ENCODE measurements at places on chromosomes 1 and 21. TPM values are rescaled to one million over a fixed set of nuclear protein-coding genes. Genes with fewer than 3 reads are reported as not detected.

The TMEM125 gene
- total RNA-seq = 0.71 TPM

The IFT25 gene
- 28.1 TPM for total RNA-seq

DNA sequence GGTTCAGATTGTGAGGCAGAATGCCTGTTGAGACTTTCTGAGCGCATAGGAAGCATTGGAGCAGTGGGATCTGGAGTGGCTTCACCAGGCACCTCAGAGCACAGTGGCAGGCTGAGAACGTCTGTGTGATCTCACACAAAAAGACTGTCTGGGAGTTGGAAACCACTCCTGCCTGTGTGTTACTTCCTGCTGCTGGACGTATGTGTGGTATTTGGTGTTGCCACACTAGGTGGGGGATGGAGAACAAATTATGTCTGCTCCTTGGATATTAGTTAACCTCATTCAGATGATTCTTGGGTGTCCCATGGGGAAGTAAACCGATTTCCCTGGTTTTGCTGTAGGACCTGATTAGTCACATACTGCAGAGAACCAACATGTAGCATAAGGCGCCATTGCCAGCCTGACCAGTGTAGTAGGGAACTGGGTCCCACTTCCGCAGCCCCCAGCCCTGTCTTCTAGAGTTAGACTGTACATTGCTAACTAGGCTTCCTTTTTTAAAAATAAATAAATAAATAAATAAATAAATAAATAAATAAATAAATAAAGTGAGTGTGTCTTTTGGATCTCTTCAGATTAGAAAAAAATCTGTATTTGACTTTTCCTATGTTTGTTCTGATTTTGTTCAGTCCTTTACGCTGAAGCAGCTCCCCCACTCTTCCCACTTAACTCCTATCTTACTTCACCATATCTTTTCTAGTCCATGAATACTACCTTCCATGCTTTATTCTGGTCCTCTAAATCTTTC, 26.9 kb downstream of the UCK2 start:
- no peak for DNase-seq
- no peaks in the 10 kb centered on the region for H3K4me1 ChIP-seq
- H3K27ac ChIP-seq = no peak overlapping the region
- H3K27me3 ChIP-seq = no peaks in the 10 kb centered on the region

GRCh38 chr1:167893798-167894197, 20.1 kb downstream of the ADCY10 start:
- no peaks in the 10 kb centered on the region for H3K27me3 ChIP-seq
- no peaks in the 10 kb centered on the region for H3K36me3 ChIP-seq
- H3K27ac ChIP-seq = no peak overlapping the region
- H3K4me1 ChIP-seq = no peaks in the 10 kb centered on the region

The DENND2D gene
- total RNA-seq = 21.2 TPM

DNA sequence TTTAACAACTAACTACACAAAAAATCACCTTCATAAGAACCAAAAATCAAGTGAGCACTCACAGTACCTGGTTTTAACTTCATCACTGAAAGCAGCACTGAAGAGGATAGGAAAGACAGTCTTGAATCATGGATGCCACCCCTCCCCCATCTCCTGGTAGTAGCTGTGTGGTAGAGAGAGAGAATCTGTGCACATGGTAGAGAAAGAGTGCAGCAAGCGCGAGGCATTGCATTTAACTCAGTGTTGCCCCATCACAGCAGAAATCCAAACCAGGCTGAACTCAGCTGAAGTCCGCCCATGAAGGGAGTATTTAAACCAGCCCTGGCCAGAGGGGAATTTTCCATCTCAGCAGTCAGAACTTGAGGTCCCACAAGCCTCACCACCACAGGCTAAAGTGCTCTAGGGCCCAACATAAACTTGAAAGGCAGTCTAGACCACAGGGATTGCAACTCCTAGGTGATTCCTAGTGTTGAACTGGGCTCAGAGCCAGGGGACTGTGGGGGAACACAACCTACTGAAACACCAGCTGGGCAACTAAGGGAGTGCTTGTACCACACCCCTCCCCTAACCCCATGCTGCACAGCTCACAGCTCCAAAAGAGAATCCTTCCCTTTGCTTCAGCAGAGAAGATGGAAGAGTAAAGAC, 38.4 kb downstream of the VAV3 start:
- H3K4me1 ChIP-seq = no peaks in the 10 kb centered on the region
- H3K27ac ChIP-seq = no peak overlapping the region
- DNase-seq = no peak

The KISS1 gene
- total RNA-seq = 3.5 TPM

DNA sequence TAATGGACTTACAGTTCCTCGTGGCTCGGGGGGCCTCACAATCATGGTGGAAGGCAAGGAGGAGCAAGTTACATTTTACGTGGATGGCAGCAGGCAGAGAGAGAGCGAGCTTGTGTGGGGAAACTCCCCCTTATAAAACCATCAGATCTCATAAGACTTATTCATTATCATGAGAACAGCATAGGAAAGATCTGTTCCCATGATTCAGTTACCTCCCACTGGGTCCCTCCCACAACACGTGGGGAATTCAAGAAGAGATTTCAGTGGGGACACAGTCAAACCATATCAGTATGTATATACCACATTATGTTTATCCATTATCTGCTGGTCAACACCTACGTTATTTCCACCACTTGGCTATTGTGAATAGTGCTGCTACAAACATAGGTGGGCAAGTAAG, 352.3 kb upstream of the B3GALT2 start:
- DNase-seq = no peak
- no peaks in the 10 kb centered on the region for H3K27me3 ChIP-seq
- H3K36me3 ChIP-seq = no peaks in the 10 kb centered on the region

- no peak within 1 kb of the TSS for H3K27ac ChIP-seq
- H3K36me3 ChIP-seq = no peaks in the 10 kb centered on the region
- DNase-seq = peak; percentile 87
- H3K27me3 ChIP-seq = no peaks in the 10 kb centered on the region
These were observed at the start of gene LRRC71 for GRCh38 chr1:156920233-156921052. TSS of gene LRRC71 (plus strand) at chr1:156920632. CDS start at chr1:156920804, 172 bp downstream.

Data from testis (tissue), 5 donors.